CMK (cell line): ENCODE measurements at places on chromosomes 7 and 10.

- no peak for DNase-seq
Observed at GRCh38 chr7:149748076-149748874, 25.1 kb downstream of the ZNF467 start.

DNA sequence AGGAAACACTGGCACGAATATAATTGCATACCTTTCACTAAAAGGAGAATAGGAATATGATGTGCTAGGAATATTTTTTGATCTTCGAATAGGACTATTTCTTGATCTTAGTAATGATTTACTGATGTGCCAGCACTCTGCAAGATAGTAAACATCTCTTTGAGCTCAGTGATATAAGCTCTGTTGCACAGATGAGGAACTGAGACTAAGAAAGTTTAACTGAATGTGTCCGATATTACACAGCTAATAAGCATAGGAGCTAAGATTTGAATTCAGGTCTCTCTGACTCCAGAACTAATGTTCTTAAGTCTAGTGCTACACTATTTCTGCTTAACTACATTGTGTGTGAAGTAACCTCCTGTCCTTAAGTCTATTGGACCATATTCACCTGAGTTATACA is 98.4 kb upstream of the PTPRZ1 start:
- DNase-seq, result no peak

GRCh38 chr10:33950206-33950605 is 615.7 kb upstream of the NRP1 start:
- DNase-seq, result peak; percentile 87

DNA sequence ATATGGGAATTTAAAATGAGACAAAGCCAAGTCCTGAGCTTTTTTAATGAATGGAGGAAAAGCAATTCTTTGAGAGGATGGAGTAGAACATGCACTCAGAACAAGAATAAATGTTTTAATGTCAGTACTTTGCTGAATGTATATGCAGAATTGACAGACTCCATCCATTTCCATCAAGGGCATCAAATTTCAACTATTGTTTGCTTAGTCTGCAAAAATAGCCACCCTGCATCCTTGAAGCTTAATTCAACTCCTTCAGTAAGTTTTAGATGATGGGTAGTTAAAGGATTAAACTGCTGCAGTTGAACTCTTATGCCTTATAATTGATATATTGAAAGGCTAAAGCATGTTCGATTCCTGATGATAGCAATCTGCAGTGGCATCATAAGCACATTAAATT is 99.7 kb upstream of the IFRD1 start:
- no peak for DNase-seq

DNA sequence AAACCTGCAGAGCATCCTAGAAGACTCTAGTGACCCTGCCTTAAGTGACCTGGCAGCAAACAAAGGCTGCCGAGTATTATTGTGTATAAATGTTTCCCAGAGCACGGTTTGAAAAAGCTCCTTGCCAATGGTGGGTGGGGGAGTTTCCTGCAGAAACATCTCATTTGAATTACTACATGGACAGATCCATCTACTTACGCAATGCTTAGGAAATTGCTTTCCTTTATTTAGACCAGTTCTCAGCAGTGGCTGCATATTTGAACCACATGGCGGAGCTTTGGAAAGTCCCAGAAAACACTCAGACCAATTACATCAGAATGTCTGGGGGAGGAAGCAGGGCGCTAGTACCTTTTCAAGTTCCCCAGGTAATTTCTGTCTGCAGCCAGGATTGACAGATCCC is 560.9 kb downstream of the SDK1 start:
- DNase-seq, result no peak

DNA sequence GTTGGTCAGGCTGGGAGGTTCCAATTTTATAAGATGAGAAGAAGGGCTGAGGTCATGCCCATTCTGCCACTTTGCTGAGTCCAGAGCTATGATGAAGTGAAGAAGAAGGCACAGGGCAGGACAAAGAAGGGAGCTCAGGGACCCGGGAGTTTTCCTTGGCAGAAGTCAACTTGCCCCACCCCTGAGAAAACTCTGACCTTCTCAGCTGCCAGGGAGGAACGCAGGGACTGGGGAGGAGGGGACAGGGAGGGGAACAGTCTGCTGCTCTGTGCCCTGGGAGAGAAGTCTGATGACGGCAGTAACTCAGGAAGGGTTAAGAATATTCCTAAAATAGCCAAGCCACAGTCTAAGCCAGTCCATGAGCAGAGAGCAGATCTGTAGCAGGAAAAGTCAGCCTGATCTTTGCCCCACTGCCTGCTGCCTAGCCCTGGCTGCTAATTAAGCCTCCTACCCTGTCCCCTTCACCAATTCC is 11.7 kb downstream of the ADIRF start:
- no peak for DNase-seq

GRCh38 chr10:8065651-8066050 is 11.2 kb downstream of the GATA3 start:
- DNase-seq, result no peak

DNA sequence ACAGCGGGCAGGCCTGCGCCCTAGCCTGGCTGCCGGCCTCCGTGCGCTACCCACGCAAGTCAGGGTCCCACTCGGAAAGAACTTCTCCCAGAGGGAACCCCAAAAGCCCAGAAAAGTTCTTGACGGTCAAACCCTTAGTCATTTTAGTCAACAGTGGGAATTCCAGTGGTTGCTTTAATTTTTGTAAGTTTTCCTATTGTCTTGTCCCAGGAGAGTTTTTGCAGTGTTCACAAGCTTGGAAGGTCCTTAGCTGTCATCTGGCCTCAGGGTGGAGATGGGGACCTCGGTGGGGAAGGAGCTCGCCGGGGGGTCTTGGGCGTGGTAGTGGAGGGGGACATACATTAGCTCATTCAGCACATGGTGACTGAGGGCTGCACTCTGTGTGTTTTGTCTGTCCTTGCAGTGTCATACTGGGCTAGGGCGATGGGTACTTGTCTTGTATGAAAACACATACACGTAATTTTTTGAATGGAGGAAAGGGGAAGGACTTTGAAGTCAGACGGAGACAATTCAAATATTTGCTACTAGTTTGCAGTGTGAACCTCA is 736 bp downstream of the MINDY4 start:
- no peak for DNase-seq

DNA sequence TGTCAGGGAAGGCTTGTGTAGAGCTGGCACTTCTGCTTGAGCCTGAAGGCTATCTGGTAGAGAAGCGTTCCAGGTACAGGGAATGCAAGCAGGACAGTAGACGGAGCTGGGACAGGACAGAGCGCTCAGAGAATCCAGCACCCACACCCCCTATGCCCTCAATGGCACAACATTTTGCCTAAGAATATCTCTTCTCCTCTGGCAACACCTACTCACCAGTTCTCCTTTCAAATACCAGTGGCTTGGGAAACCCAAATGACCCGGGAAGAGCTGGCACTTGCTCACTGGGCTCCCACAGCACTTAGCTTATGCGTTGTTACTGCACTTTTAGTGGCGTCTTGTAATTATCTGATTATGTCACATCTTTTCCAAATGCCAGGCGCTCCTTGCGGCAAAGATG is 118.6 kb downstream of the RNF216 start:
- DNase-seq, result no peak

DNA sequence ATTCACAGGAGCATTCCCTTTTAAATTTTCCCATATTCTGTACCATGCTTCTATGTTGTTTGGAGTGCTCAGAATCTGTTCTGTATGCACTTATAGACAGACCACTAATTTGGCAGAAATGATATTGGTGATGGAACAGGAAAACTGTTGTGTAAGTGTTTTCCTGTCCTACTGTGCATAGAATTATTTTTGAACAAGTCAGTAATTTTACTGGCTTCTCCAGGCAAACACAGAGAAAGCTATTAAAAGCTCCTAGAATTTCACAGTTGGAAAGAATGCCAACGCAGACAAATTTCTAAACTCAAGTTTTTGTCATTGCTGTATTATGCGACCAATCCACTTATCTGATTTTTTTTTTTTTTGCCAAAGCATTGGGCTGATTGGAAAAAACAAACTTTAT is 55.7 kb downstream of the ANKMY2 start:
- DNase-seq, result no peak
